ENCODE measurements at places on chromosomes 7 and 10. TPM values are rescaled to one million over a fixed set of nuclear protein-coding genes. Genes with fewer than 3 reads are reported as not detected.

GRCh38 chr10:79407423-79407796 is 38.0 kb downstream of the ZCCHC24 start:
- H3K4me1 ChIP-seq = peaks cover 67% of the 10 kb centered on the region
- peak; percentile 60 for DNase-seq
- H3K27ac ChIP-seq = no peak overlapping the region

NPC1L1 gene
- not detected for total RNA-seq

GRCh38 chr10:121990015-121990677 is 1.2 kb downstream of the TACC2 start:
- H3K36me3 ChIP-seq = no peaks in the 10 kb centered on the region
- DNase-seq = no peak
- no peak overlapping the region for H3K27ac ChIP-seq

DNA sequence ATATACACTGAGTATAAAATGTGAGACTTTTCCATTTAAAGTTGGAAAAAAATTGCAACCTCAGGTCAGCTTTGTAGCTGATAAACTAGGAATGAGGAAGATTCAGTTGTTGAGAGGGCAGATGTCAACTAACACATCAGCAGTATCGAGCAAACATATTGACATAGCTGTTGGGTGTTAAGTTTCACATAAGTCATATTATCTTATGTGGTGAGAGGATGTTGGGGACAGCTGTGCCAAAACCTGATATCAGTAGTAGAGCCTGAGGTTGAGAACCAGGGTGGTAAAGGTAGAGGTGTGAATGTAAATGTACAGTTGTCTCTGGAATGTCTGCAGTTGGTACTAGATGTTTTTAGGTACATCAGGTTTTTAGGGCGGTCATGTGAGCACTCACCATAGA is 5.0 kb downstream of the ZRANB1 start:
- H3K4me3 ChIP-seq = no peak overlapping the region
- no peak for DNase-seq
- H3K27ac ChIP-seq = no peak overlapping the region

DNA sequence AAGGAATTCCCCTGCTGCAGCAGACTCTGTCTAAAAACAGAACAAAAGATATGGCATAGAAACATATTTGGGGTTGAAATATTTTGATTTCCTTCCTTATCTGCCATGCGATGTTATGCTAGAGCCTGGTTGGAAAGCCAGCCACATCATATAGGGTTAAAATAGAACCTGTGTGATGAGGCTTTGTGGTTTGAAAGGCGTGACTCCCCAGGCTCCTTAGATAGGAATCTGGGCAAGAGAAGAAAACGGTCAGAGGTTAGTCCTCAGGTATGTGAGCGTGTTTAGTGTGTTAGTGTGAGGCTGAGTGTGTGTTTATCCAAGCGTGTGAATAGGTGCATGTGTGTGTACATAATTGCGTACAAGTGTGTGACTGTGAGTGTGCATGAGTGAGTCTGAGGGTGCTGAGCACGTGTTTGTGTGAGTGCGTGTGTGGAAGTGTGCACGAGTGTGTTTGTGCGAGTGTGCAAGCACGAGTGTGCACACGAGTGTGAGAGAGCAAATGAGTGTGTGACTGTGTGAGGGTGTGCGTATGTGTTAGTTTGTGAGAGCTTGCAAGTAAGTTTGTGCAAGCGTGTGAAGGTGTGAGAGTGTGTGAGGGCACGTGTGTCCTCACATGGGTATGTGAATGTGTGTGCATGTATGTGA is 79.9 kb downstream of the COL26A1 start:
- no peaks in the 10 kb centered on the region for H3K36me3 ChIP-seq
- peaks cover 22% of the 10 kb centered on the region for H3K4me1 ChIP-seq
- no peaks in the 10 kb centered on the region for H3K27me3 ChIP-seq
- no peak overlapping the region for H3K4me3 ChIP-seq
- DNase-seq = no peak

GRCh38 chr10:52029628-52030027 is 284.5 kb upstream of the DKK1 start:
- no peaks in the 10 kb centered on the region for H3K36me3 ChIP-seq
- no peak for DNase-seq
- H3K4me3 ChIP-seq = no peak overlapping the region
- H3K27ac ChIP-seq = no peak overlapping the region
- H3K4me1 ChIP-seq = no peaks in the 10 kb centered on the region

GRCh38 chr7:18494821-18495408 is 634 bp upstream of the HDAC9 start:
- no peaks in the 10 kb centered on the region for H3K27me3 ChIP-seq
- peaks cover 40% of the 10 kb centered on the region for H3K4me1 ChIP-seq
- peak overlapping the region; percentile 59 for H3K4me3 ChIP-seq
- no peak for DNase-seq

DNA sequence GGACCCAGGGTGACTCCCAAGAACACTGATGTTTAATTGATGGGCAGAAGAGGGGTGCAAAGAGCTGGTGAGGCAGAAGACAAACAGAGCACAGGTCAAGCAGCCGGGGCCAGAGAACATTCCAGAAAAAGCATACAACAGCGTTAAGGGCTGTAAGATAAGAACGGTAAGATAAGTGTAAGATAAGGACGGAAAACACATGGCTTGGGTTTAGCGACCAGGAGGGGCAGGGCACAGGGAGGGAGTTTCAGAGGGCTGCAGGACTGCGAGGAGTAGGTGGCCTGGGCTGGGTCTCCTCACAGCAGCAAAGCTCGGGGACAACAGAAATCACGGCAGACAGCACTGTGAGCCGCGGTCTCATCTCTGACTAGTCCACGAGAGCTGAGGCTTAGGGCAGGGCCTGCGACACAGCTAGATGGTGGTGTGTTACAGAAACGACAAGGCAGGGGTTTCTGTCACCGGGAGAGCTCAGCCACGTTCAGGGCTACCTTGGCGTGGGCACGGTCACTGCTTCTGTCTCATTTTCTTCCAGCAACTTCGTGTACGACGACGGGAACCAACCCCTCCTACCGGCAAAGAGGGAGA is 24.6 kb downstream of the BRI3 start:
- H3K4me1 ChIP-seq = no peaks in the 10 kb centered on the region
- H3K4me3 ChIP-seq = no peak overlapping the region
- DNase-seq = no peak
- peaks cover 23% of the 10 kb centered on the region for H3K36me3 ChIP-seq
- H3K27ac ChIP-seq = no peak overlapping the region

- peaks cover 4% of the 10 kb centered on the region for H3K36me3 ChIP-seq
- no peaks in the 10 kb centered on the region for H3K27me3 ChIP-seq
- H3K4me1 ChIP-seq = no peaks in the 10 kb centered on the region
Observed at GRCh38 chr10:10677479-10677878, 340.2 kb upstream of the CELF2 start.

GRCh38 chr10:120997756-120998155 is 146.6 kb downstream of the WDR11 start:
- no peak for DNase-seq
- no peak overlapping the region for H3K4me3 ChIP-seq
- no peak overlapping the region for H3K27ac ChIP-seq
- peaks cover 6% of the 10 kb centered on the region for H3K27me3 ChIP-seq
- no peaks in the 10 kb centered on the region for H3K36me3 ChIP-seq

FAM131B gene
- total RNA-seq = 4.0 TPM

DNA sequence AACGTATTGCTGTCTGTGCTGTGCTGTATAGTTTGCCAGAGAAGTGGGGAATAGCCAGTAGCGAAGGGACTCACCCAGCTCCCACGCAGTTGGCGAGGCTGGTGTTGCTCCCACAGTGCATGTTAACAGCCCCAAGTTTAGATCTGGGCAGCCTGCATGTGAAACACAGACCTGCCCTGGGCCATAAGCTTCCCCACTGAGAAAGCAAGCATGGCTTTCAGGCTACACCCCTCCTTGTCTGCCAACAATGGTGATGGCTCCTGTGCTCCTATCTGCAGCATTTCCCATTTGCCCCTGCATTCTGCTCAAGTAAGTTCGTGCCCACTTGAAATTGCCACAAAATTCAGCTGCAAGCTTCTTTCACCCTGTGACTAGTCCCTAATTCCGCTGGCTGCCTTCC is 57.5 kb downstream of the IPMK start:
- H3K36me3 ChIP-seq = peaks cover 11% of the 10 kb centered on the region
- no peak for DNase-seq
- H3K4me3 ChIP-seq = no peak overlapping the region
- no peaks in the 10 kb centered on the region for H3K27me3 ChIP-seq
- no peak overlapping the region for H3K27ac ChIP-seq

SPOCK2 gene
- total RNA-seq = 0.32 TPM

DYNC1I1 gene
- total RNA-seq = 17.4 TPM

- H3K27ac ChIP-seq = no peak overlapping the region
- H3K36me3 ChIP-seq = no peaks in the 10 kb centered on the region
- no peak for DNase-seq
Observed at GRCh38 chr7:78218051-78218450, 419.5 kb downstream of the PHTF2 start.

DNA sequence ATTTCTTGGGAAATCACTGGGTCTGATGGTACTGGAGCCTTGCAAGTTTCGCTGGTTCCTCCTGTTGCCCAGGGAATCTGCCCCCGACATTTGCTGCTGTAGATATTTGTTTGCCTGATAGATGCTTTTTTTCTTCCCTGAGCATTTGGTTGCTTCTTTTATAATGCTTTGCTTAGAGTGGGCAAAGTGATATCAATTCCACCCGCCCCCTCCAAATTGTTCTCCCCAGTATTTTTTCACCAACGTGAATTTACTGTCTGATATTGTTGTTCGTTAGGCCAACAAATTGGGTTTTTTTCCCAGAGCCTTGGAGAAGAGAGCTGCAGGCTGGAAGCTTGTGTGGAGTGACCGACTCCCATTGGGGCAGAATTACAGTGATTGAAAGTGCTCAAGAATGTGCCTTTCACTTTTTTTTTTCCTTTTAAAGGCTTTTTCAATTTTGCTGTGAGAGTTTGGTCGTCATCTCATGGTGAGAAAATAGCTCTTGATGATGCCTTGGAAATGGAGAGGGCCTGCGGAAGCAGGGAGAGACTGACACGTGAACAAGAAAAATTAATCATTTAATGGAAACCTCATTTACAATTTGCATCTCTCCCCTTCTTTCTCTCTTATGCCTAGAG is 2.5 kb downstream of the GRK5 start:
- H3K4me1 ChIP-seq = peaks cover 53% of the 10 kb centered on the region
- H3K27ac ChIP-seq = peak overlapping the region; percentile 89
- DNase-seq = no peak
- no peaks in the 10 kb centered on the region for H3K36me3 ChIP-seq
- H3K27me3 ChIP-seq = no peaks in the 10 kb centered on the region
- peak overlapping the region; percentile 87 for H3K4me3 ChIP-seq

SRGN gene
- total RNA-seq = 10.3 TPM

DNA sequence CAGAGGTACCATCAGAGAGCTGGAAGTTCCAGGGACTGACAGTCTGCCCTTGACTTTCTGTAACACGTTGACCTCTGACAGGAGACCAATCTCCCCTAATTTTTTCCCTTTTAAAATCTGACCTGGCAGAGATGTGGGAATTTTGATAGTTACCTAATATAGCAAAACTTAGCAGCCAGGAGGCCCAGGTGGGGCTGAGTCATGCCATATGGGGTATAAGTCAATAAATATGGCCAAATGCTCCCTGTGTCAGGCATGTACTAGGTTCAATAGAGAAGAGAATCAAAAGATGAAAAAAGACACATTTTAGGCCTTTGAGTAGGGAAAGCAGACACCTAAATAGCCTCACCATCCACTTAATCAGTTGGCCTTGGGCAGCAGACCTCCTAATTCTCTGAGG is 6.1 kb upstream of the GRK5 start:
- no peak overlapping the region for H3K4me3 ChIP-seq
- H3K27ac ChIP-seq = no peak overlapping the region
- DNase-seq = no peak
- peaks cover 10% of the 10 kb centered on the region for H3K4me1 ChIP-seq
- no peaks in the 10 kb centered on the region for H3K36me3 ChIP-seq
- H3K27me3 ChIP-seq = peaks cover 9% of the 10 kb centered on the region

- no peaks in the 10 kb centered on the region for H3K27me3 ChIP-seq
- H3K4me1 ChIP-seq = peaks cover 18% of the 10 kb centered on the region
- H3K4me3 ChIP-seq = no peak overlapping the region
- H3K27ac ChIP-seq = peak overlapping the region; percentile 38
- DNase-seq = no peak
- peaks cover 18% of the 10 kb centered on the region for H3K36me3 ChIP-seq
Observed at GRCh38 chr10:63155388-63156020, 22.4 kb downstream of the NRBF2 start.

- H3K4me1 ChIP-seq = peaks cover 15% of the 10 kb centered on the region
- no peak overlapping the region for H3K27ac ChIP-seq
- no peaks in the 10 kb centered on the region for H3K27me3 ChIP-seq
- no peaks in the 10 kb centered on the region for H3K36me3 ChIP-seq
- no peak for DNase-seq
- no peak overlapping the region for H3K4me3 ChIP-seq
Observed at GRCh38 chr7:34011017-34011695, 105.8 kb downstream of the BMPER start.

EIF3B gene
- total RNA-seq = 120 TPM

DNA sequence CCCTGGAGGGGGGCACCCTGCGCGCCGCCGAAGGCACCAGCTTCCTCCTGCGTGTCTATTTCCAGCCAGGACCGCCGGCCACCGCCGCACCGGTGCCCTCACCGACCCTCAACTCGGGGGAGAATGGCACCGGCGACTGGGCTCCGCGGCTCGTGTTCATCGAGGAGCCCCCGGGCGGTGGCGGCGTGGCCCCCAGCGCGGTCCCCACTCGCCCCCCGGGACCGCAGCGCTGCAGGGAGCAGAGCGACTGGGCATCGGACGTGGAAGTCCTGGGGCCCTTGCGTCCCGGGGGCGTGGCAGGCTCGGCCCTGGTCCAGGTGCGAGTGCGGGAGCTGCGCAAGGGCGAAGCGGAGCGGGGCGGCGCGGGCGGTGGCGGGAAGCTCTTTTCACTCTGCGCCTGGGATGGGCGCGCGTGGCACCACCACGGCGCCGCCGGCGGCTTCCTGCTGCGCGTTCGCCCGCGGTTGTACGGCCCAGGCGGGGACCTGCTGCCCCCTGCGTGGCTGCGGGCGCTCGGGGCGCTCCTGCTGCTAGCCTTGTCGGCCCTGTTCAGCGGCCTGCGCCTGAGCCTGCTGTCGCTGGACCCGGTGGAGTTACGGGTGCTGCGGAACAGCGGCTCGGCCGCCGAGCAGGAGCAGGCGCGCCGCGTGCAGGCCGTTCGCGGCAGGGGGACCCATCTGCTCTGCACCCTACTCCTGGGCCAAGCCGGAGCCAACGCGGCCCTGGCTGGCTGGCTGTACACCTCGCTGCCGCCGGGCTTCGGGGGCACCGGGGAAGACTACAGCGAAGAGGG is 594 bp downstream of the CNNM1 start:
- no peaks in the 10 kb centered on the region for H3K36me3 ChIP-seq
- H3K4me3 ChIP-seq = peak overlapping the region; percentile 48
- peaks cover 49% of the 10 kb centered on the region for H3K27me3 ChIP-seq
- DNase-seq = no peak
- H3K4me1 ChIP-seq = peaks cover 2% of the 10 kb centered on the region
- H3K27ac ChIP-seq = no peak overlapping the region

GRCh38 chr7:80124526-80125264 is 9.9 kb upstream of the GNAI1 start:
- no peak overlapping the region for H3K27ac ChIP-seq
- no peaks in the 10 kb centered on the region for H3K4me1 ChIP-seq
- no peaks in the 10 kb centered on the region for H3K27me3 ChIP-seq

DNA sequence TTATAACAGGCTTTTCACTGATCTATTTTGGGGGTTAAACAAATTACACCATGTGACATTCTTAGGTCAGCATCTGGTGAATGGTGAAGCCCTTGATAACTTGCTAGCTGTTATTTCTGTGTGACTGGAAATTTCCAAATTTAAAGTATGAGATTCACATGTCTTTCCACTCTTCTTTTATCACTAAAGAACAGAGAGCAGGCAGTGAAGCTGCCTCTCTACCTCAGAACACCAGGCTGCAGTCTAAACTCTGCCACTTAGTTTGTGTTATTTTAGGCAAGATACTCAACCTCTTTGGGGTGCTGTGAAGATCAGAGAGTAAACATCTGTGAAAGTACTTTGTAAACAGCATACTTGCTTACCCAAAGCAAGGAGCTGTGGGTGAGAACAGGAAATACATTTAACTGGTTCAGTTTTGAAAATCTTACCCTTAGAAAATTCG is 15.5 kb upstream of the SP4 start:
- no peak overlapping the region for H3K4me3 ChIP-seq
- DNase-seq = no peak
- H3K27me3 ChIP-seq = peaks cover 22% of the 10 kb centered on the region
